Stimulated activated CD8-positive, alpha-beta memory T cell treated with anti-CD3 and anti-CD28 coated beads, Interleukin-7, amount 100 ng/mL, for 4 hours (primary cell): ENCODE measurements at places on chromosomes 1 and 21.

DNA sequence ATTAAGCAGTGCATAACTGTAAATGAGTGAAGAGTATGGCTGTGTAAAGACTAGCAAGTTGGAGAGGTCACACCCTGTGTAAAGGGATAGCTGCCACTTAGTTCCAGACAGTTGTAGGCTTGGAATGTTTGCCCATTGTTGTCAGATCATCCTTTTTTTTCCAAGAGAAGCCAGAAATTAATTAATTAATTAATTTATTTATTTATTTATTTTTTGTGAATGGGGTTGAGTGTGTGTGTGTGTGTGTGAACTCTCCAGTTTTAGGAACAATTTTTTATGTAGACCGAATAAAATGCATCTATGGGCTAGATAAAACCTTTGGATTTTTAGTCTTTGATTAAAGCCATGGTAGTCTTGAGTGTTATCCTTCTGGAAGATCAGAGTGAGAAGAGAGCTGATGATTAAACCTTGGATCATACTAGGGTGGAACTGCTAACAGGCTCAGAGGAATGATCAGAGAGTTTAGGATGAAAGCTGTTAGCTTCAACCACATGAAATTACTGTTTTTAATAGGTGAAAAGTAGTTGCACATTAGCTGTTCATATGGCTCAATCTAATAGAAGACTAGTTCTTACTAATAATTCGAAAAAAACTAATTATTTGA is 58.4 kb downstream of the OSBPL9 start:
- no peak for DNase-seq

DNA sequence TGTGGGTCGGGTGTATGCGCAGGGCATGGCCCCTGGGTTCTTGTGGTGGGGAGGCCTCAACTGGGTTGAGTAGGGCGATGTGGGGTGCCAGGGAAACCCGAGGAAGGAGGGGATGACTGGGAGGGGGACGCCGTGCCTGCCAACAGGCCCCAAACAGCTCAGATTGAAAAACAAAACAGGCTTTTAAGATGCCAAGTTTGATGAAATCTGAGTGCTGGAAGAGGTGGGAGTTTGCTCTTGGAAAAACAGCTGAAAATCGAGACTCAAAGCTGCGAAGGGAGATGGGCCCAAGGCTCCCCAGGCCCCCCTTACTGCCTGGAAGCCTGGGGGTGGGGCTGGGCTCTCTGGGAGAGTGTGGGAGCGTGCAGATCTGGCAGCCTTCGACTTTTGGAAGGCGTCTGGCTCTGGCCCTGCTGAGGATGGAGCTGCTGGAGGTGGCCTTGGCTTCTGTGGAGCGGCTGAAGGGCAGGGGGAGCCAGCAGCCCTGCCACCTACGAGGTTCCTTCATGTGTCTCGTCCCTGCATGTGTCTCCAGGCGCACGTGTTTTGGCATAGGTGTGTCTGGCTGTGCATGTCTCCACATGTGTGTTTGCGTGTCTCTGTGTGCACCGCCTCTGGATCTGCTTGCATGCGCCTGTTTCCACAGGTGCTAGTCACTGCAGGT is 33.3 kb downstream of the PTPRF start:
- DNase-seq: no peak

GRCh38 chr1:246145900-246146299 is 361.2 kb downstream of the SMYD3 start:
- no peak for DNase-seq

DNA sequence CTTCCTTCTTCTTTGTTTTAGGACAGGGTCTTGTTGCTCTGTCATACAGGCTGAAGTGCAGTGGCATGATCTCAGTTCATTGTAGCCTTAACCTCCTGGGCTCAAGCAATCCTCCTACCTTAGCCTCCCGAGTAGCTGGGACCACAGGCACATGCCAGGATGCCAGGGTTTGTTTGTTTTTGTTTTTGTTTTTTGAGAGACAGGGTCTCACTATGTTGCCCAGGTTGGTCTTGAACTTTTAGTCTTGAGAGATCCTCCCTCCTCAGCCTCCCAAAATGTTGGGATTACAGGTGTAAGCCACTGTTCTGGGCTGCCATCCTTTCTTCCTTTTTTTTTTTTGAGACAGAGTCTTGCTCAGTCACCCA is 56.5 kb upstream of the SLC45A1 start:
- no peak for DNase-seq

- DNase-seq: no peak
These were observed 932 bp downstream of the MAP10 start for GRCh38 chr1:232806186-232806510.

- no peak for DNase-seq
These were observed 65.6 kb downstream of the GRIK3 start for GRCh38 chr1:36968730-36969129.

DNA sequence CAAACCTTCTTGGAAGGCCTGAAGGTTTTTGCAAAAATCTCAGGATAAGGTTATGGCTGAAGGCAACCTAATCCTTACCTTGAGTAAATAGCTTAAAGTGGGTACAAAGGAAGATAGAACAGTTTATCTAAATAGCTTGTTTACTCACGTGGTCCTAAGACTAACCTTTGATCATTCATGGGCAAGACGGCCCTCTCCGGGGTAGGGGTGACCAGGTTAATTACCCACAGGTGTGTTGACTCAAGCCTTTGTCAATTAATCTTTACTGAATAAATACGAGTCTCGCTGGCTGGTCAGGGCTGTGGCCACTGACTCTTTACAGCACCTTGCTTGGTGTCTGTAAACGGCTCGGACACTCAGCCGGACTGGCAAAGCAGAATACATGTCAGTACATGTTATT is 10.8 kb downstream of the AADACL4 start:
- no peak for DNase-seq

GRCh38 chr1:186894415-186894814 is 65.7 kb downstream of the PLA2G4A start:
- DNase-seq: no peak
